ENCODE measurements at places on chromosomes 4 and X. TPM values are rescaled to one million over a fixed set of nuclear protein-coding genes. Genes with fewer than 3 reads are reported as not detected.

GRCh38 chrX:20059467-20060128 lies 57.1 kb downstream of the MAP7D2 start:
- DNase-seq = no peak

GRCh38 chrX:39969819-39970504 lies 127.8 kb downstream of the BCOR start:
- no peak for DNase-seq

- no peak for DNase-seq
These were observed 235.9 kb upstream of the DMD start for GRCh38 chrX:33447285-33447684.

GRCh38 chr4:139300431-139301112 lies 733 bp upstream of the NAA15 start:
- no peak for DNase-seq

- no peak for DNase-seq
These were observed 66.4 kb downstream of the PRKG2 start for GRCh38 chr4:81148576-81148975.

DNA sequence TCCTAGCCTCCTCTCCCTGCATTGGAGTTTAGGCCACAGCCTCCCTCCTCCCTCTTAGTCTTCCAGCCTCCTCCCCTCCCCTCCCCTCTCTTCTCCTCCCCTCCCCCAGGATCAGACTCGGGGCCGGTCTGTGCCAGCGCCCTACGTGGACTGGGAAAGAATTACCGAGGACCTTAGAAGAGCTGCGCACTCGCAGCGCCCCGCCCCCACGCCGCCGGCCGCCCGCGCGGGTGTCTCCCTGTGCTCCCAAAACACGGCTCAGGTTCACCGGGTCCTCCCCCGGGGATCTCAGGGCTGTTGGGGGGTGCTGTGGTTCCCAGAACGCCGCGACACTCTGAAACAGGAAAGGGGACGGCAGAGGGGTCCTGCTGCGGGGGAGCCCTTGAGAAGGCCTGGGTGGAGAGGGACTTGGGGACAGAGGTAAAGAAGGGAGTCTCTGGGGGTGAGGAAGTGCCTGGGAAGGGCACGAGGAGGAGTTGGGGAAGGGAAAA lies 122.3 kb upstream of the TBL1X start:
- peak; percentile 62 for DNase-seq

DNA sequence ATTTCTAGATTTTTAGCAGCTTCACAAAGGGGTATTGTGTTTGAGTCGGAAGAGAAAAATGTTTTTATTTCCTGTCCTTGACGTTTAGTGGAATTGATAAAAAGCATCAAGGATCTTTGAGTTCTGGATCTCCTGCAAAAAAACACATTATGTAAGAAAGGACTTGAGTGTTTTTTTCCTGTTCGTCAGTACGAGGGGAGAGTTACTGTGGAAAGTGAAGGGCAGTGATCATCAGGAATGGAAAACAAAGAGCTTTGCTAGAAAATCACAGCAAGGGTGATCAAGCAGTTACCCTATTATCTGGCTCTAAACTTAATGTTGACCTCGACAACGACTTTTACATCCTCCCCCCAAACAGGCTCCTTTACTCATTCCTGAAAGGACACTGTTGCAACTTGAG lies 7.3 kb downstream of the LIMCH1 start:
- DNase-seq = no peak

- no peak for DNase-seq
These were observed 94.9 kb upstream of the SHISA3 start for GRCh38 chr4:42302348-42302747.

DNA sequence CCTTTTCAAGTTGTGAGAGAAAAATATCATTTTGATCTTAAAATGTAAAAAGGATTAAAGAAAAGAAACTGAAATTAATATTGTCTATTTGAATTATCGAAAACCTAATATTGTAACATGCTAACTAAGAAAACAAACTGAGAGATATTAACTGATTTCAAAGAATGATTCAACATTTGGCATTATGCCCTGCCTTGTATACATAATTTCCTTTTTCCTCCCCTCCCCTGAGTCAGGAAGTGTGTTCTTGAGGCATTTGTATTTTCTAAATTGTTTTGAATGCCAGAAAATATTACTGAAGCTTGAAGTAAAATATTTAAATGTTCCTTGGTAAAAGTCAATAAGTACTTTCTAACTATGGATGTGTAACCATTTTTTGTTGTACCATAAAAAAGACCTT lies 49.4 kb downstream of the RPS6KA3 start:
- DNase-seq = no peak

- no peak for DNase-seq
These were observed 1.8 kb downstream of the ARHGAP4 start for GRCh38 chrX:153924149-153924861.

DNA sequence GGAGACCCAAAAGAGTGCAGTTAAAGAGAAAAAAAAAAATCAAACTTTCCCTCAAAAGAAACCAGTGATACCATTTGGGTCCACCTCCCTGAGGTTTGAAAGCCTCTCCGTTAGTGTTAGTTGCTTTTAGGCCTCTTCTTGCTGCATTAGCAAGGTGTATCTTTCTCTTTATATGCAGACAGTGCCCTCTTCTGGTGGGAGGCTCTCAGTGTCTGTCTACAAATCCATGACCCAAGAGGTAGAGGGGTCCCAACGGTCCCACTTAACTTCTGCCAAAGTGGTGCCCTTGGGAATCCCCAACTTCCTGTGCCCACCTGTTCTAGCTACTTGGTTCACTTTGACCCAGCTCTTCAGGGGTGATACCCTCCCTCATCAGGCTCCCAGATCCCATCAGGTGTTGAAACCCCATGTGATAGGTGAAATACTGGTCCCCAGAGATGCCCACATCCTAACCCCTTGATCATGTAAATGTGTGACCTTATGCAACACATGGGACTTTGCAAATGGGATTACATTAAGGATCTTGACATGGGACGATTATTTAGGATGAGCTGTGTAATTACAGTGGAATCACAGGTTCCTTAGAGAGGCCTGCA lies 63.7 kb upstream of the CD99 start:
- DNase-seq = peak; percentile 49

NPY5R gene
- not detected for total RNA-seq

SYN1 gene
- total RNA-seq = 0.24 TPM

SEPTIN6 gene
- 167 TPM for total RNA-seq

TLR3 gene
- 1.5 TPM for total RNA-seq
